NCI-H345 (cell line): ENCODE measurements at places on chromosomes 6 and 20.

GRCh38 chr20:34312544-34313217, 9.5 kb upstream of the AHCY start:
- DNase-seq, result peak; percentile 95

DNA sequence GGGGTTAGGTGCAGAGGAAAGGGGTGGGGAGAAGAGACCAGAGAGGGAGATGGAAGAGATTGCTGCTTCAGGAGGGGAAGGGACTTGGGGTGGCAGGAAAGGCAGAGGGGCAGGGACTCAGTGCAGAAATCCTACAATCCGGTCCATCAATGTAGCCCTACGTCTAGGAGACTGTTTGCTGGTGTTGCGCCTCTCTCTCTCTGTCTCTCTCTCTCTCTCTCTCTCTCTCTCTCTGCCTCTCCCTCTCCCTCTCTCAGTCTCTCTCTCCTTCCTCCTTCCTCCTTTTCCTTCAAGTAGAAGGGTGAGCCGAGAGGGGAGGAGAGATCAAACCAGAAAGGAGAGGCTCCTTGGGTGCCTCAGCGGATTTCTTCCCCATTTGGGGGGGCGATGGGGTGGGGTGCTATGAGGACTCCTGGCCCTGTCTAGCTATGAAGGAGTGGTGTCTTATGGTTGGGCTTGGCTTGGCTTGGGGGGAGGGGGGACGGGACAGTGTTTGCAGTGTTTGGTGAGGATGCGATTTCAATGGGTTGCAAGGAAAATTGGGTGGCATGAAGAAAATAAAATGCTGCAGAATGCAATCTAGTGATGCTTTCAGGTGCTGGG, 181.2 kb downstream of the TBXT start:
- no peak for DNase-seq

GRCh38 chr20:18739751-18740166, 73.8 kb upstream of the SCP2D1 start:
- DNase-seq, result no peak

DNA sequence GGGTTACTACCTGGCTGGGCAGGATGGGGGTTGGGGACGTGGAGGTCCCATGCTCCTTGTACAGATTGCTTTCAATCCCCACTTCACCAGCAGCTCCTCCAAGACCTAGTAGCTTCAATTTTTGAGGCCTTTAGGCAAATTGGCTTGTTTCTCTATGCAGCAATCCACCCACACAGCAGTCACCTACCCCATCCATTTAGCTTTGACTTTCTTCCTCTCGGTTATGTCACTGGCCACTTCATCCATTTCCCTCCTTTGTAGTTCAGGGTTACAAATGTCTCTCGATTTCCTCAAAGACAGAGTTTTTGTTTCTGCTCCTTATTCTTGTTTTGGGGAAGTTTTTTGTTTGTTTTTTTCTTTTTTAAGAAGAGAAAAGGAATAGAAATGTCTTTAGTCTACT, 33.4 kb upstream of the RSPO4 start:
- DNase-seq, result no peak

GRCh38 chr6:89939144-89939543, 44.9 kb downstream of the GJA10 start:
- DNase-seq, result no peak
